ENCODE measurements at places on chromosomes 3 and 15. TPM values are rescaled to one million over a fixed set of nuclear protein-coding genes. Genes with fewer than 3 reads are reported as not detected.

The GABRR3 gene
- not detected for polyA plus RNA-seq

The PPM1M gene
- not detected for polyA plus RNA-seq

The SH2D7 gene
- polyA plus RNA-seq = 0.04 TPM

The SHF gene
- polyA plus RNA-seq = 7.8 TPM

The CAPN3 gene
- 230 TPM for polyA plus RNA-seq

The TGM5 gene
- polyA plus RNA-seq = 0.15 TPM

The SI gene
- 52.4 TPM for polyA plus RNA-seq

The TGM4 gene
- polyA plus RNA-seq = not detected

The NR2F2 gene
- polyA plus RNA-seq = 48.2 TPM

The A4GNT gene
- polyA plus RNA-seq = not detected

The GRK7 gene
- polyA plus RNA-seq = not detected

The GCNT3 gene
- 0.24 TPM for polyA plus RNA-seq

The PATL2 gene
- 0.81 TPM for polyA plus RNA-seq

The NANOGP8 gene
- polyA plus RNA-seq = not detected

The MYO9A gene
- polyA plus RNA-seq = 28.1 TPM

The AQP9 gene
- 0.13 TPM for polyA plus RNA-seq

The ROBO1 gene
- polyA plus RNA-seq = 53.4 TPM

The TM4SF4 gene
- polyA plus RNA-seq = not detected

The RTP1 gene
- 0.19 TPM for polyA plus RNA-seq

The CKMT1A gene
- not detected for polyA plus RNA-seq

The TEX55 gene
- polyA plus RNA-seq = not detected

The RTP4 gene
- not detected for polyA plus RNA-seq

The SUCNR1 gene
- 0.05 TPM for polyA plus RNA-seq

The CILP gene
- polyA plus RNA-seq = not detected

The CLCN2 gene
- 3.6 TPM for polyA plus RNA-seq

The GOLGA8Q gene
- polyA plus RNA-seq = not detected

The PLSCR5 gene
- not detected for polyA plus RNA-seq

The C3orf18 gene
- 20.0 TPM for polyA plus RNA-seq

The PLSCR2 gene
- not detected for polyA plus RNA-seq

The LMCD1 gene
- 240 TPM for polyA plus RNA-seq

The PPP1R14D gene
- not detected for polyA plus RNA-seq

The FYTTD1 gene
- polyA plus RNA-seq = 82.5 TPM

The NRROS gene
- polyA plus RNA-seq = 3.8 TPM

The RLBP1 gene
- not detected for polyA plus RNA-seq

The QTRT2 gene
- polyA plus RNA-seq = 24.3 TPM

The DPPA2 gene
- polyA plus RNA-seq = not detected

The ERICH6 gene
- polyA plus RNA-seq = not detected

The CHRD gene
- 19.0 TPM for polyA plus RNA-seq

The HAPLN3 gene
- polyA plus RNA-seq = 9.5 TPM

The ST8SIA2 gene
- 18.6 TPM for polyA plus RNA-seq

The CADPS gene
- polyA plus RNA-seq = 1.8 TPM

The EIF1B gene
- polyA plus RNA-seq = 53.5 TPM

The SMCO1 gene
- polyA plus RNA-seq = 2.3 TPM

The GP5 gene
- polyA plus RNA-seq = 0.73 TPM

The KNG1 gene
- not detected for polyA plus RNA-seq

Data from muscle of arm (tissue), 14 donors.